ENCODE measurements at places on chromosomes 3 and 15.
A peak's percentile ranks its signal among the peaks of the same experiment; 100 is the strongest.

GRCh38 chr15:84783493-84784251 lies 33.5 kb upstream of the ALPK3 start:
- DNase-seq = no peak

DNA sequence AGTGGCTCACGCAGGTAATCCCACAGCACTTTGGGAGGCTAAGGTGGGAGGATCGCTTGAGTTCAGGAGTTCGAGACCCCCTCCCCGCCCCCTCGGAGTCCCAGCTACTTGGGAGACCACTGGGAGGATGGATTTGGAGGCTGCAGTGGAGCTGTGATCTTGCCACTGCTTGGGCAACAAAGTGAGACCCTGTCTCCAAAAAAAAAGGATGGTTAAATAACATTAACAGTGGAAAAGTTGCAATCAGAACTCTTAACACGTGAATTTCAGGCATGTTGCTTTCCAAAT lies 1.4 kb upstream of the TMEM87A start:
- no peak for DNase-seq

GRCh38 chr15:59501597-59501996 lies 63.6 kb downstream of the FAM81A start:
- DNase-seq = peak; percentile 72

- no peak for DNase-seq
Measured at GRCh38 chr3:183818706-183819624, 6.4 kb downstream of the MAP6D1 start.

GRCh38 chr3:4139462-4140140 lies 163.6 kb upstream of the SETMAR start:
- DNase-seq = no peak

DNA sequence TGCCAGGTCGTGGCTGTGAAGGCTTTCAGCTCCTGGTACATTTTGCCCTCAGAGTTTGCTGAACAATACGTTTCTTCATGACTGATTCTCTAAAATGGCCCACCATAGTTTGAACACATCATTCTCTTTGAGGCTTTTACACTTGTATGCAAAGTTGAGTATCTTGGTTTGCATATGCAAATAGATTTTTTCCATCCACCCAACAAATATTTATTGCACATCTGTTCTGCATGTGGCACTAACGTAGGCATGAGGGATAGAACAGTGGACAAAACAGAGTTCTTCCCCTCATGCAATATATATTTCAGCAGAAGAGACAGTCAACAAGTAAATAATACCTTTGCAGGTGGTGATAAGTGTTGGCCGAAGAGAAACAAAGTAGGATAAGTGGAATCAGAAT lies 55.2 kb downstream of the KAT2B start:
- DNase-seq = no peak

DNA sequence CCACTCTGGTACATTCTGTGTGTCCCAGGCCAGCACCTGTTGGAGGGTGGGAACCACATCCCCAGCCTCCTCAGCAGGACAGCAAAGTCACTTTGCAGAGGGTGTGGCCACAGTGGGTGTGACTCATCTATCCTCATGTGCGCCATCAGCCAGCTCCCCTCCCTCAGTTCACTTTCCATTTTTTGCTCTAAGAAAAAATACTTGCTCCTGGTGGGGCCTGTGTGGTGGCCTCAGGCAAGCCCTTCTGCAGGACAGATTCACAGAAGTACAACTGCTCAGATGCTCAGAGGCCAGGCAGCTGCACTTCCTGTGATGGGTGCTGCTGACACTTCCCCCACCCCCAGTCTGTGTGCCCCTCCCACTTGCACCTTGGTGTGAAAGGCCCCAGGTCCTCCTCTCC lies 78.3 kb upstream of the ALDH1L1 start:
- DNase-seq = peak; percentile 20

DNA sequence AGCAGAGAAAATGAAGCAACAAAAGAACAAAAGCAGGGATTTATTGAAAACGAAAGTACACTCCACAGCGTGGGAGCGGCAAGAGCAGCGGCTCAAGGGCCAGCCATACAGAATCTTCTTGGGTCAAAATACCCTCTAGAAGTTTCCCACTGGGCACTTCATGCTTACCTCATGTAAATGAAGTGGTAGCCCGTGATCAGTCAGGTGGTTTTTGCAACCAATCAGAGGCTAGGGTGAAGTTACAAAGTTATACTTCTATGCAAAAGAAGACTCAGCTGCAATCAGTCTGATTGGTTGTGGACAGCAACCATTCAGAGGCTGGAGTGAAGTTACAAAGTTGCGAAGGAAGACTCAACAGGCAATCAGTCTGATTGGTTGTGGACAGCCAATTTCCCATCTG lies 37.8 kb upstream of the TRH start:
- peak; percentile 77 for DNase-seq

DNA sequence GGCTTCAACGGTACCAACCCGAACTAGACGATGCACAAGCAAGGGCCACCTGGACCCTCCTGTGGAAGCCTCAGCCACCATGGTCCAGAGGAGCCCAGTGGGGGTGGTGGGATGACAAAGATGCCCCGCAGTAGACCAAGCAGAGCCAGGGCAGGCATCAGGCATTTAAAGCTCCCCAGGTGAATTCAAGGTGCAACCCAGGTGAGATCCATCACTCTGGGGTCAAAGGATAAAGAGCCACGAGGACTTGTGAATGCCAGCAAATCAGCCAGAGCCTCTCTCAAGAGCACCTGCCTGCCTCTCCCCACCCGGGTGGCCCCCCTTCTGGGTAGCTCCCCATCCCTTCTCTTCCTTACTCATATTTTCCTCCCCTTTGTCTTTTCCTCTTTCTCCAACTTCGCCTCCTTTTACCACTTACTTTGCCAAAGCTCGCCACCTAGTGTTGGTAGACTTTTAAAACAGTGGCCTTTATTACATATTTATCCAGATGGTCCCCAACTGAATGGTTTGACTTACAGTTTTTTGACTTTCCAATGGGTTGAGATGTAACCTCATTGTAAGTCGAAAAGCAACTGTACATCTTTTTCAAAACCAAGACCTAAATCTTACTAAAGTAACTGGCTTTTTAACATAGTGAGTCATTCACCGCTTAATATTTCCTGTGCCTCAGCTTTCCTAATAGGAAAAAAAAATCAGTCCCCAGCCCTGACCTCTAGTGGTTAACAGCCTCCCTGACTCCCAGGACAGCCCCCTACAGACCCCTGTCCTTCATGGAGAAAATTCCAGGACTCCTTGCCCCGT lies 18.8 kb downstream of the PLA2G4F start:
- peak; percentile 57 for DNase-seq

DNA sequence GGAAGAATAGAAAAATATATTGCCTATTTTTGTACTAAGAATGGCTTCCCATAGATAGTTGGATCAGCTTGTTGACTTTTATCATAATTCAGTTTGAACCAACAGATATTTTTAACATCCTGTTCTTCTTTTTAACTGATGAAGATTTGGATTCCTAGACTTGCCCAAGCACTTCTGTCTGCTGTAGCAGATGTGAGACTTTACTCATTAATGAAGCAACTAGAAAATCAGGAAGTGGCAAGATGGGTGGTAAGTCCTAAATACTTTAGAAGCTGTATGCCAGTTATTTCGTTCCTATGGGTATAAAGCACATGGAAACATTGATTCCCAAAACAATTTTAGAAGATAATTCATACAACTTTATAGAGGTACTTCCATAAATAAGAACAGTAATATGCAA lies 8.4 kb downstream of the PIGB start:
- DNase-seq = no peak

DNA sequence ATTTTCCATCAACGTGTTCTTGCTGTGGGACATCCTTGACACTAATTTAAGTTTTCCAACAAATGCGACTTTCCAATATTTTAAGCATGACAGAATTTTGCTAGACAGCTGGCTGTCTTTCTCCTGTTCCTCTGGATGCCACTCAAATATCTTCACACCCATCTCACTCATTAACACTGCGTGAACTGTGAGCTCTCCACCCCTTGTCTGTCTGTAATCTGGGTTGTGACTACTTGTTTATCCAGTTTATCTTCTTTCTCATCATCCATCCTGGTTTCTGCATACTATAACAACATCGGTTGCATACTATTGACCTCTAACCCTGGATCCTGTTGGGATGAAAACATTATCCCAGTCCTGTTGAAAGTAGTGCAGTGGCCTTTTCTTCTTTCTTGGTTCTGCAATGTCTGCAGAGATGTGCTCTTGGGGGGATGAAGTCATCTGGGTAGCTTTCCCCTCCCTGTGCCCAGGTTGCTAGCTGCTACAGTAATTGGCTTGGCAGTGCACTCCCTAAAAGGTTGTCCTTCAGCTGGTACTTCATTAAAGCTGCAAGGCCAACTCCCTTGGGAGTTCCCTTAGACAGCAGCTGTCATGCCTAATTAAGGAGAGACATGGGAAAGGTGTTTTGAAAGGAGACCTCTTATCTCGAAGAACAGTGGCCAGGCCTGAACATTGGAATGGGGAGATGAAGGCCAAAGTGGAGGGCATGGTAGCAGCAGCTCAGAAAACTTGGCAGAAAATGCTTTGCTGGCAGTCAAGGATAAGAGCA lies 24.7 kb downstream of the KAT2B start:
- DNase-seq = no peak

GRCh38 chr3:177591379-177591778 lies 394.1 kb upstream of the TBL1XR1 start:
- DNase-seq = peak; percentile 70

GRCh38 chr15:27958911-27959578 lies 140.1 kb downstream of the OCA2 start:
- DNase-seq = no peak

DNA sequence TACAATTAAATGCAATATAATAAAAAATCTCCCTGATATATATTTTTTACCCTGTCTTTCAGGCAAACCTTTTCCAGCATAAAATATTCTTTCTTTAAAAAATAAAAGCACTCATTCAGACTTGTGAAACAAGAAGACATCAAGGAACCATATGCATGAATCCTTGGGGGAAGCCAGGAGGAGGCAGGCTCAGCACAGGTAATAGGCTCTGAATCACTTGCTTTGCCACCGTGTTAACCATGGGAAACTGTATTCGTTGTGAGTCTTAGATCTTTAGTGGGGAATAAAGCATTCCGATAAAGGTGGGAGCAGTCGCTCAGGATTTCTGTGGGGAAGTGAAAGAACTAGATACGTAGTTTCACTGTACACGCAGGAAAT lies 42.4 kb downstream of the FBN1 start:
- DNase-seq = no peak

DNA sequence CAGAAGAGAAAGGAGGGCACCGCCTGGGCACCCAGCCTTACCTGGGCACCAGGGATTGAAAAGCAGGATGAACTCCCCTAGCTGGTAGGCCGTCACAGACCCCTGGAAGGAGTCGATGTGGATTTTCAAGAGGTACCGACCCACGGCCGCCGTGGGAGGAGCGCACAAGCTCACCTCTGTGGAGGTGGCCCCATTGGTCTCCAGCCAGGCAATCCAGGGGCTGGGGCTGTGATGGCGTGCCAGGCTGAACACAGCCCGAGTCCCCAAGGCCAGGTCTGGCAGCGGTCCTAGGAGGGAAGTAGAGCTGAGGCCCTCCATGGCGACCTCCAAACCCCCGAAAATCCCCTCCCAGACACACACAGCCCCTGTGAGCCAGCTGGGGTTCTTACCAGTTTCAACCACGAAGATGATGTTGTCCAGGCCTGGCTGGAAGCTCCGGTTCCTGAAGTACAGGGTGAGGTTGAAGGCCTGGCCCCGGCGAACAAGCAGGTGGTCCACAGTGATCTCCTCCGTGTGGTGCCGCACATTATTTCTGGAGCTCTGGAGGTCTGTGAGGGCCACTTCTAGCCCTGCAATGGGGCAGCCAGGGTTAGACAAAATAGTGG lies 6.6 kb downstream of the TGM5 start:
- DNase-seq = no peak

DNA sequence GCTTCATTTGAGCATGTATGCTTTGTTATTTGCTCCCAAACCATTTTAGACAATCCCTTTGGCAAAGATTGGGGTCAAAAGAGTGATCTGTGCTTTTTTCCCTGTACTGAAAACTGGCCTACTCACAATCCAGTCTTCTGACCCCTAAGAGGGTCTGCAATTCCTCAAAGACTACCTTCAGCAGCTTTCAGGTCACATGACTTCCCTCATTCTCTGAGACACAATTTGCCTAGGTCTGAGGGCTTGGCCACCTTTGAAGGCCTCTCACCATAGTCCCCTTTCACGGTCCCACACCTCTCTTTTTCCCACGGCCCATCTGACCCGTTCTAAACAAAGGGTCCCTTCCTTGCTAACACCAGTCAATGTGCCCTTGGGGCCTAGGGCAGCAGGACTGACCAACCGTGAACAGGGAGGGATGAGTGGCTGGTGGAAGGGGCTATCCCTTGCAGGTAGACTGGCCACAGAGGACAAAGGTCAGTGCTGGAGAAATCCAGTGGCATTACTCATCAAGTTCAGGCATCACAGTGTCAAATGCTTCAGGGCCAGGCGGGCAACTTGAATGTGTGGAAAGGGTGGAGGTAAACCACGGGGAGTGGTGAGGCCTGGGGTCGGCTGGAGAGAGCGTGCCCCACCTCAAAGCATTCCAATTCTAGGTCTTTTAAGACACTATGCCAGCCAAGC lies 10.8 kb downstream of the RASL12 start:
- DNase-seq = no peak

DNA sequence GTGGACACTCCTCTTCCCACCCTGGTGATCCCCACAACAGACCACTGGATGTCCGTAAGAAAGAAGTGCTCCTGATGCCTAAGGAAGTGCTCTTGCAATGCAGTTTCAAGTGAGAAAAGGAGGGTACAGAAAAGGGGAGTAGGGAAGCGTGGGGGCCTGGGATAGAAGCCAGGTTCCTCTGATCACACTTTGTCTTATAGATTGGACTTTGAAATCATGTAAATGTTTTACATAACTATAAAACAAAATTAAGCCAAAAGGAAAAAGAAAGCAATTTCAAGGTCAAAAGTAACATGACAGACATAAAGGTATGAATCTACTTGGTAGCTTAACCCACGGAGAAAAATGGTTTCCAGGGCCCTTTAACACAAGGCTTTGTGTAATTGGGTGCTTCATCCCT lies 107.3 kb upstream of the TRPM1 start:
- DNase-seq = no peak

DNA sequence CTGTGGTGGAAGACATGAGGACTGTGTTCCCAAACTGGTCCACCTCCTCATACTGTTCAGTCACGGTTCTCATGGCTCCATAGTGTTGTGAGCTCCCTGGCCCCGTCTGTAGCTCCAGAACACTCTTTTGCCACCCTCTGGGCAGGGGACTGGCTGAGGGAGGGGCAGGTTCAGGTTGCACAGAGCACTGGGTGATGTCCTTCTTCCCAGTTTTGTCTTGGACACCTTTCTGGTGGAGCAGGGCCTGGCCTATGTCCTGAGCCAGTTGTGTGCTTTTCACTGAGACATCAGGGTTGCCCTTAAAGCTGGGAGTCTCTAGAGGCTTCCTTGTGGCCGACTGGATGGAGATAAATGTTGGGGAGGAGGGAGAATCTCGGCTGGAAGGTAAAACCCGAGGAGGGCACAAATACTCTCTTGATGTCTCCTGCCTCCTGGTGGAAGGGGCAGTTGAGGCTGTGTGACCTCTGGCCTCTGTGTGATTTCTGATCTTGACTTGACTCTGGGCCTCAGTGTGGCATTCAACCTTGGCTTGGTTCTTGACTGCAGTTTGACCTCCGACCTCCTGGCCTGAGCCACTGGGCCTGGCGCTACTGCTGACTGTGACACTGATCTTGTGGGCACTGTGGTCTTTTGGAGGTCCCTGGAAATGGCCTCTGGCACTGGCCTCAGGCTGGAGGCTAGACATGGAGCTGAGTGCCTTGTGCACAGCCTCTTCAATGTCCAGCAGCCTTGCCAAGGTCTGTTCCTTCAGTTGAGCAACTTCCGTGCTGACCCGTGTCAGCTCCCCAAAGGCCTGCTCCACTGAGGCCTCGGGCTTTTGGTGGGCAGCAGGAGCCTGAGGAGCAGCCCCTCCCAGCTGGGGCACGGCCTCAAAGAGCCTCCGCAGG lies 8.1 kb downstream of the XIRP1 start:
- no peak for DNase-seq

All from fibroblast of mammary gland (primary cell).